IMR-90 (cell line): ENCODE measurements at places on chromosomes 2 and 18. TPM values are rescaled to one million over a fixed set of nuclear protein-coding genes. Genes with fewer than 3 reads are reported as not detected.
A peak's percentile ranks its signal among the peaks of the same experiment; 100 is the strongest.

GRCh38 chr2:12796657-12797056 lies 79.9 kb downstream of the TRIB2 start:
- DNase-seq, result no peak

DNA sequence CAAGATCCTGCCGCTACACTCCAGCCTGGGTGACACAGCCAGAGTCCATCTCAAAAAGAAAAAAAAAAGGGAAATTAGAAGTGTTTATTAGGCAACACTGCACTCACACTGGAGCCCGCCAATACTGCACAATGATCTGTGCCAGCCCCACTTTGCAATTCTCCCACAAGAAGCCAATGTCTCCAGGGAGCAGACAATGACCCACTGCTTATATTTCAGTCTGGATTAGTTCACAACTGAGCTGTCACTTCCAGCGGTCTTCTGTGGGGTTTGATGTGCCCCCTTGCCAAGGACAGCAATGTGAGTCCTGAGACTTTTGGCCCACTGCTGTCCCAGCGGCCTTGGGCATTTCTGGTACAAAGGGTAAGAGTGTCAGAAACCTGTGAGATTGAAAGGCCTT lies 85.6 kb upstream of the PPM1B start:
- no peak for DNase-seq

DNA sequence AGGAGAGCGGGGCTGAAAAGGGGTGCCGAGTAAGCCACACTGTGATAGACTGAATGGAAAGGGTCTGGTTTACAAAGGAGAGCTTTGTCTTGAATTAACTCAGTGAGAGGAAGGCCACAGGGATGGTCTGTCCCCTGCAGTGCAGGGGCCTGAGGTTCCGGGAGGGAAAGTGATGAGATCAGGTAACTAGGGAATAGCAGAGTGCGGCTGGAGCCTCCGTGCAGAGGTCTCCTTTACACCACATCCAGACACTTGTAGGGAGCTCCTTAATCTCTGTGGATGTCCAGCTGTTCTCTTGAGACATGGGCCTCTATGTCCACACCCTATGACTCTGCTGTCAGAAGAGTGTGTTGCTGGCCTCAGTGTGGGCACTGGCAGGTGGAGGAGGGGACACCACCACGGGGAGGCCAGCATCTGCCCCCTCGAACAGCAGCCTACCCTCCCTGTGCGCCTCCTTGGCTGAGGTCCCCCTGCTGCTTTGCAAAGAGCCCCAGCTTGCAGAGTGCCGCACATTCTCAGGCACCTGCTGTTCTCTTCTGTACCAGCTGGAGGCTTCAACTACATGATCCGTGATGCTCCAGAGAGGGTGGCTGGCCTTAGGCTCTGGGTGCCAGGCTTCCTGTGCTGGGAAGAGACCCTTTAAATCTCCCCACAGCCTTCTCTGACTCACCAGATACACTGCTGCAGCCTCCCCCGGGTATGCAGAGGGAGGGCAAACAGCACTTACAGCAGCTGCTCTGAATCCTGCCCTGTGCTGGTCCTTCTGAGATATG lies 25.9 kb downstream of the ENOSF1 start:
- DNase-seq, result peak; percentile 23

The TSHZ1 gene
- polyA plus RNA-seq, result 6.4 and 7.1 TPM in 2 replicates

GRCh38 chr2:75667884-75668283 lies 21.3 kb downstream of the MRPL19 start:
- no peak for DNase-seq

The SP9 gene
- not detected in 2 replicates for polyA plus RNA-seq
